AG10803 (cell line): ENCODE measurements at places on chromosomes 4 and X.

GRCh38 chrX:6961286-6962005 lies 186.1 kb upstream of the STS start:
- DNase-seq, result no peak

DNA sequence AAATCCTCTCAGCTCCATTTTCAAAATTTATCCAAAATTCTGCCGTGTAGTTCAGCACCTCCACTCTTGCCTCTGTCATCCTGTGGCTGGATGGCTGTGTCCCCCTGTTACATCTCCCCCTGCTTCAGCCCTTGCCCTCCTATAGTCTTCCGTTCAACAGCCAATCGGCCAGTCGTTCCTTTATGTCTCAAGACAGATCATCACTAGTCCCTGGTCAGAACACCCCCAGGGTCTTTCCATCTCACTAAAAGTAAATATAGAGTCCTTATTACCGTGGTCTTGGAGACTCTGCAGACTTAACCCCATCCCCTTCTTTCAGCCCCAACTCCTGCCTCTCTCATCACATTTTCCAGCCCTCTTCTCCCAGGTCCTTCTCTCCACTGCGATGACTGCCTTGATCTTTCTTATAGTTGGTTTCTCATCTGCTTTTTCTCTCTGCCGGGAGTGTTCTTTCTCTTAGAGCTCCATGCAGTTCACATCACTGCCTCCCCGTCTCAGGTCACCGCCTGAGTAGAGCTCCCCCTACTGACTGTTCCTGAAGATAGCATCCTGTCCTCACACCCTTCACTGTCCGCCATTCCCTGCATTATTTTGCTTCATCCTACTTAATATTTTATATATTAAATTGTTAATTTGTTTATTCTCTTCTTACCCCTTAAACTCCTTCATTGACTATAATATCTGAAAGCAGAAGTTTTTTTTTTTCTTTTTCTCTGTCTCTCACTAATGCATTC lies 736.9 kb upstream of the MAGEB2 start:
- peak; percentile 24 for DNase-seq

- peak; percentile 41 for DNase-seq
Measured at GRCh38 chr4:124105212-124105611, 607.3 kb downstream of the ANKRD50 start.

GRCh38 chr4:48242511-48243195 lies 27.0 kb downstream of the TEC start:
- no peak for DNase-seq

- DNase-seq, result peak; percentile 79
Measured at GRCh38 chr4:126023896-126024295, 709.1 kb downstream of the FAT4 start.

DNA sequence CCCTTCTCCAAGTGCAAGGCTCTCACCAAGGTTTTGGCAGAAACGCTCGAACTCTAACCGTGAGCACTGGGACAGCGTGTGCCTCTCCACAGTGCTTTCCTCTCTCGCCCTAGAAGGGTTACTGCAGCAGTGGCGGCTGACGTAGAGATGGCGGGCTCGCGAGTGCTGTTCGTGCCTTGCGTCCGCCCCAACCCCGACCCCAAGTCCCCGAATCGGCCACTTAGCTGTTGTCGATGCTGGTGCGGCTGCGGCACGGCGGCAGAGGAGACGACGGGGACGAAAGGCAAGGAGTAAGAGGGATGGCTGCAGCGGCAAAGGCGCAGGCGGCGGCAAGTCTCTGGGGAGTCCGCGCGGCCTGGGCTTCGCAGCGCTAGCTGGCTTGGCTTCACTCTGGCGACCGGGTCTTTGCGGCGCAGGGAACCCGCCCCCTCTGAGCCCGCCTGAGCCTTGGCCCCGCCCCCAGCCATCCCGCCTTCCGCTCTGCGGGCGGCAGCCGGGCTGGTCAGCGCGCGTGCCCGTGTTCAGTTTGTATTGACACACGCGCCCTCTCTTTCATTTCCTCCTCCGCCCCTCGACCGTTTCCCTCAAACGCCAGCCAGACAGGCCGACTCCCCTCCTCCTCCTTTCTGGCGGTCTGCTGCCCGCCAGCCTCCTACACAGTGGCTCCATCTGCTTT lies at the start of gene SPIN4:
Gene SPIN4 (minus strand): TSS at position 392 of the 676 bp plus-strand sequence. CDS start 513 bp downstream, outside the sequence.
- peak; percentile 81 for DNase-seq

- DNase-seq, result no peak
Measured at GRCh38 chr4:422587-422986, 76.4 kb downstream of the ZNF721 start.

- peak; percentile 40 for DNase-seq
Measured at GRCh38 chr4:101155368-101155767, 192.0 kb downstream of the PPP3CA start.

- DNase-seq, result no peak
Measured at GRCh38 chrX:75076429-75076828, 79.7 kb downstream of the ABCB7 start.

DNA sequence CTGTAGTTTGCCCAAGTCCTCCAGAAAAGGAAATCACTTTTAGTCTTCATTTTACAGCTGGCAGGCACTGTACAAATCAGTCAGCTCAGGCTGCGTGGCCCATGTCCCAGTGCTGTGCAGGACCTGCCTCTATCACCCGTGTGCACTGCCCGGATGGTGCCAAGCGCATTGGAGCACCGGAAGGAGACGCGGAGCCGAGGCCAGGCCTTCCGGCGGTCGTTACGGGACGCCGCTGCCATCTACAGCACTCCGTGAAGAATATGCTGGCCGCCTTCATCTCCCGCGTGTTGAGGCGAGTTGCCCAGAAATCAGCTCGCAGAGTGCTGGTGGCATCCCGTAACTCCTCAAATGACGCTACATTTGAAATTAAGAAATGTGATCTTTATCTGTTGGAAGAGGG lies at the start of gene PDHA2:
Gene PDHA2 (plus strand): TSS at position 203 of the 400 bp plus-strand sequence. CDS start 58 bp downstream, at position 261.
- no peak for DNase-seq

GRCh38 chr4:184503869-184504300 lies 29.5 kb upstream of the IRF2 start:
- peak; percentile 62 for DNase-seq
